ENCODE measurements at places on chromosomes 3 and 15.

- no peak for DNase-seq
Measured at GRCh38 chr3:100761211-100761942, 52.1 kb downstream of the TFG start.

- DNase-seq = no peak
Measured at GRCh38 chr15:63628123-63628822, 31.1 kb downstream of the FBXL22 start.

DNA sequence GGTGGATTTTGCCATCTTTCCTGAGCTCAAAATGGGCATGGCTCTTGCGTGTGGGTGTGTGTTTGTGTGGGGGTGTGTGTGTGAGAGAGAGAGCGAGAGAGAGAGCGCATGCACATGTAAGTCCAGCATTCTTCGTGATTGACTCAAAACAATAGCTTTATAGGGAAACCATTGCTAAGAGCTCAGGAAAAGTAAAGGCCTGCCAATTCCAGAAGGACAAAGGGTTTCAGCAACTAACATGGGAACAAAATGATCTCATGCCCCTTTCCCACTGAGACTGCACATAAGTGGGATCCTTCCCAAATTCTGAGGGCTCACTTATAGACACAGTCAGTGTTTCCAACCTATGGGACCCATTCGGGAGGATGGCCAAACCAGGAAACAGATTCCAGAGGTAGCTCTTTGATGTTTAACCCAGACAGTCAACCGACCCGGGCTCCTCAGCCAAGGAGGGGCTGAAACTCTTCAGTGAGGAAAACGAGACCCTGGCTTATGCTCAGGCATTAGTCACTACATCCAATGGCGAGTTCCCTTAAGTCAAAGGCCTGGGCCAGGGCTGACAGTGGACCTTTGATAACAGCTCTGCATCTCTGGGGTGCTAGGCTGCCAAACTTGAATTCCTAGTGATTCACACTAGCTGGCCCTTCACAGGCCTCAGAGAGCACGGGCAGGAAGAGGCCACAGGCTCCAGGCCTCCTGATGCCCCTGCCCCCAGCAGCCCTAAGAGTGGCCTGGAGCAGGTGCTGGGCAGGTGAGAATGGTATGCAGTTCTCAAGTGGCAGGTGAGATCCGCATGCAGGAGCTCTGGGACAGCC lies 305.0 kb upstream of the C2CD4B start:
- peak; percentile 81 for DNase-seq

DNA sequence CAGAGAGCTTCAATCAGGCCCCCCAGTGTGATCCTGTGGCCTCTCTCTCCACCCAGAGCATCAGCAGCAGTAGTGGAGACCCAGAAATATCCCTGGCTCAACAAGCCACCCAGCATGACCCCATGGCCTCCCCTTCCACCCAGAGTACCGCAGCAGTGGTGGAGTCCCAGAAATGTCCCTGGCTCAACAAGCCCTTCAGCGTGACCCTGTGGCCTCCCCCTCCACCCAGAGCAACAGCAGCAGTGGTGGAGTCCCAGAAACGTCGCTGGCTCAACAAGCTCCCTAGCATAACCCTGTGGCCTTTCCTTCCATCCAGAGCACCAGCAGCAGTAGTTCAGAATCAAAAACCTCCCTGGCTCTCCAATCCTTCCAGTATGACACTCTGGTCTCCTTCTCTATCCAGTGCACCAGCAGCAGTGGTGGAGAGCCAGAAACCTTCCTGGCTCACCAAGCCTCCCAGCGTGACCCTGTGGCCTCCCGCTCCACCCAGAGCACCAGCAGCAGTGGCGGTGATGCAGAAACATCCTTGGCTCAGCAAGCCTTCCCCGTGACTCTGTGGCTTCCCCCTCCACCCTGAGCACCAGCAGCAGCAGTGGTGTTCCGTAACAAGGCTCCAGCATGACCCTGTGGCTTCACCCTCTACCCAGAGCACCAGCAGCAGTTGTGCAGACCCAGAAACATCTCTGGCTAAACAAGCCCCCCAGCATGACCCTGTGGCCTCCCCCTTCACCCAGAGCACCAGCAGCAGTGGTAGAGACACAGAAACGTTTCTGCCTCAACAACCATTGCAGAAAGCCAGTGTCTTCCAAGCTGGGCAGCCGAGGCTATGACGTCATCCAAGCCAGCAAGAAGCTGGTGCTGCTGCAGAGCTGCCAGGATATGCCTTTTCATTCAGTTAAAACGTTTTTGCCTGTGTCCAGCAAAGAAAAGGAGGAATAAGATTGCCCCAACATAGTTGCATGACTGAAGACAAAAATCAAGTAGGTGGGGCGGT lies 61.3 kb upstream of the TAMM41 start:
- DNase-seq = no peak

DNA sequence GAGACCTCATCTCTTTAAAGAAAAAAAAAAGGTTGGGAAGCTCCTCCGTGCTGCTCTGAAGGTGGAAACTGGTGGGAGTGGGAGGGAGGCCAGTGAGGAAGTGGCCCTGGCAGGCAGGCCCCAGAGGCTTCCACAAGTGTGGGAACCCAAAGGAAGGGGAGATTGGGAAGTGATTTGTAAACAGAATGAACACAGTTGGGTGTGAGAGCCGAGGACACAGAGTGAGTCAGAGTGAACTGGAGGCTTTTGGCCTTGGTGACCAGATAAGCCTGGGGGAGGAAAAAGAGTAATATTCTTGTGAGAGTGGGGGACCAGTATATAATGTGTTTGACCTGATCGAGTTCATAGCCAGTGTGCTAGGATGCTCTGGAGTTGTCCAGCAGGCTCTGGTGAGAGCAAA lies 23.0 kb downstream of the MKRN2 start:
- no peak for DNase-seq

- DNase-seq = no peak
Measured at GRCh38 chr3:150074277-150074676, 103.6 kb upstream of the PFN2 start.

- DNase-seq = no peak
Measured at GRCh38 chr3:98612996-98613517, 19.6 kb upstream of the CPOX start.

DNA sequence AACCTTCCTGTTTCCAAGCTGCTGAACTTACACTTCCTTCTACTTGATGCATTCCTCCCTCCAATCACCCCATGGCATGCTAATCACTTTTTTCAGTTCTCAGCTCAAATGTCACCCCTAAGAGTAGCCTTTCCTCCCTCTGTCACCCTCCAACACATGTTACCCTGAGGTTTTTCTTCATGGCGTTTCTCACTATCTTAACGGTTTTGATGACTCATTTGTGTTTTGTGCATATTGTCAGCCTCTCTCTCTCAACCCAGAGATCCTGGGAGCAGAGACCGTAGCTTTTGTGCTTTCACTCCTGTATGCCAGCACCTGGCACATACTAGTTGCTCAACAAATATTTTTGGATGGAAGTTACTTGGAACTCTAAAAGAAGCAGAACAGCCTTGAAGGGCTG lies 24.5 kb downstream of the LRRC3B start:
- no peak for DNase-seq

- peak; percentile 41 for DNase-seq
Measured at GRCh38 chr3:171874879-171875278, 31.7 kb downstream of the TMEM212 start.

- no peak for DNase-seq
Measured at GRCh38 chr15:57734860-57735259, 28.3 kb downstream of the POLR2M start.

GRCh38 chr15:77038312-77039216 lies 32.3 kb downstream of the TSPAN3 start:
- no peak for DNase-seq

Data from HS-27A (cell line).